ENCODE measurements at places on chromosomes 16 and 17.

GRCh38 chr17:35568561-35568960 lies 7.9 kb upstream of the SLFN14 start:
- peaks cover 12% of the 10 kb centered on the region for H3K36me3 ChIP-seq
- H3K4me1 ChIP-seq = peaks cover 20% of the 10 kb centered on the region
- H3K4me3 ChIP-seq = peak overlapping the region; percentile 62

- H3K36me3 ChIP-seq = no peaks in the 10 kb centered on the region
- H3K27ac ChIP-seq = no peak overlapping the region
- H3K4me3 ChIP-seq = no peak overlapping the region
- no peak for DNase-seq
- H3K4me1 ChIP-seq = peaks cover 23% of the 10 kb centered on the region
- H3K27me3 ChIP-seq = no peaks in the 10 kb centered on the region
These were observed 94.0 kb upstream of the CDH5 start for GRCh38 chr16:66272461-66272860.

DNA sequence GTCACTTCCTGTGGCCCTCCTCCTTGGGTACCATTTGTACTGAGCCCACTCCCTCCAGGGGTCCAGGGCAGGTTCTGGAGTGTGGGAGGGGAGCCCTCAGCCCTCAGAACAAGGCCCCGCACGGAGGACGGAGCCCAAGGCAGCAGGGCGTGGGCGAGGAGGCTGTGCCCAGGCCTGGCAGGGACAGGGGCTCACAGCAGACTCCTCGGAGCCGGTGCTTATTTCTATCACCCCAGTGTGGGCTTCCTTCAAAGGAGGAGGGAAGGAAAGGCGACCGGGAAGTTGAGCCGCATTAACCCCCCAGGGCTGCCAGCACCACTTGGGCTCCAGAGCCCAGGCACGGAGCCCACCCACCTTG lies 54.0 kb downstream of the ABR start:
- DNase-seq = no peak
- peaks cover 27% of the 10 kb centered on the region for H3K4me1 ChIP-seq
- no peak overlapping the region for H3K4me3 ChIP-seq
- no peaks in the 10 kb centered on the region for H3K27me3 ChIP-seq

DNA sequence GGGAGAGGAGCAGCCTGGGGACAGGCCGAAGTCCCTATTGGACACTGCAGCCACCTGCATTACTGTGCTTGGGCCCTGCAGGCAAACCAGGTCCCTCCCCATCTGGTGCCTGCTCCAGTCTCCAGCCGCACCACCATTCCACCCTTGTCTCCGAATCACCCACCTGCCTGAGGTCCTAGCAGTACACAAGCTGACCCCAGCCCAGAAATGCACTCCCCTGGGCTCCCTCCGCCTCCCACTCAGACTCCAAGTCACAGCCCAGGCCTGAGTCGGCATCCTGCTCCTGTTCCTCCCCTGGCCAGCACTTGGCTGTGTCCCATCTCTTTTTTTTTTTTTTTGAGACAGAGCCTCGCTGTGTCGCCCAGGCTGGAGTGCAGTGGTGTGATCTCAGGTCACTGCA lies 6.3 kb downstream of the UNC13D start:
- H3K4me1 ChIP-seq = no peaks in the 10 kb centered on the region
- peaks cover 76% of the 10 kb centered on the region for H3K36me3 ChIP-seq
- no peak overlapping the region for H3K27ac ChIP-seq
- DNase-seq = no peak
- no peak overlapping the region for H3K4me3 ChIP-seq

All from esophagus muscularis mucosa (tissue), 4 donors.